ENCODE measurements at places on chromosomes 5 and 9.

- peak; percentile 98 for DNase-seq
Measured at GRCh38 chr5:143177263-143177983, 226.1 kb downstream of the NR3C1 start.

DNA sequence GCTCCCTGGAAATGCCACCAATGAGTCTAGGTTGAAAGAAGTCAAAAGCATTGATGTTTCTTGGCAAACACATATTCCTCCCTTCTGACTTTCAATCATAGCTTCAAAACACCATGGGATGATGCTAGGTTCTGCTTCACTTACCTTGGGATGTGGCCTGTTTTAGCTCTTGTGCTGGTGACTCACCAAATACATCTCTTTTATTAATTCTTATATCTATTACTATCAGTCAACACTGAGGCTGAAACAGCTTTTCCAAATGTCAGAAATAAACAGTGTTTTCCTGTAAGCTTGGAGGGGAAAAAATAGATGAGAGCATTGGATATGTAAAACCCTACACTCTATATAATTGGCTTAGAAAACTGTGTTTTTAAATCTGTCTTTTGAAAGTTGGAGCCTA lies 245.4 kb upstream of the NREP start:
- no peak for DNase-seq

GRCh38 chr5:42991404-42992087 lies 48.6 kb downstream of the ANXA2R start:
- DNase-seq: no peak

DNA sequence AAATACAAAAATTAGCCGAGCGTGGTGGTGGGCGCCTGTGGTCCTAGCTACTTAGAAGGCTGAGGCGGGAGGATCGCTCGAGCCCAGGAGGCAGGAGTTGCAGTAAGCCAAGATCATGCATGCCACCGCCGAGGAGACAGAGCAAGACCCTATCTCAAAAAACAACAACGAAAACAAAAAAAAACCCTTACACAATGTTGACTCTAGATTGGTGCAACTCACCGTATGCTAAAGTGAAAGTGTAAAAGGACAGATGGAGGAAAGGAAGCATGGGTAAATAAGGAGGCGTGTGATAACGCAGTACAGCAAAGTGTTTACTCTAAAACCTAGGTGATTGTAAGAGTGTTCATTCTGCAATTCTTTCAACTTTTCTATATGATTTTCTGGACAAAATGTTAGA lies 15.9 kb upstream of the RUFY1 start:
- DNase-seq: no peak

DNA sequence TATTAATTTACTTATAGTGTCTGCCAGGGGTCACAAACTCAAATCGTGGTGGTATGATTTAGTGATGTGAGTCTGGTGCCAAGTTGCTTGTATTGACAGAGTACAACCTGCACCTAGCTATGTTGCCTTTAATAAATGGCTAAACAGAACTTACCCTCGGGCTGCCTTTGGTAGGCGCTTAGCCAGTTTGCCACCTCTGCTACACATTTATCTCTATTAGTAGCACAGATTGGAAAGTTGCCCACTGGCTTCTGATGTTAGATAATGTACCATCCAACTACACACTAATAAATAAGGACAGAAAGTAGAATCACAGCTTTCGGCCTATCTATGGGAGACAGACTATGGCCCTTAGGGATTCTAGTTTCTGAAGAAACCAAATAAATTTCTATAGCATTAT lies 368.4 kb downstream of the MAN2A1 start:
- DNase-seq: peak; percentile 4

DNA sequence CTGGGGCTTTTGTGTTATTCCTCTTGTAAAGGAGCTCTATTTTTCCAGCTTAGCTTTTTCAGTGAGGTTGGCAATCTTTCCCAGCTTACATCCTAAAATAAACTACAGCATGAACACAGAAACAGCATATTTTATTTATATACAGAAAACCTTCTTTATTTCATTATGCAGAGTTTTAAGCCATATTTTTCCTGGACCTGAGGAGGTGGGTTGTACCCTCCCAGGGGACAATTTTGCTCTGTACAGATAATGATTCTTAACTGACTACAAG lies 341.2 kb upstream of the TYRP1 start:
- DNase-seq: no peak

All from NCI-H446 treated with DMSO at 0.1 percent for 48 hours (cell line).